Suppressor macrophage treated with lipopolysaccharide for 1 hour (primary cell): ENCODE measurements at places on chromosomes 5 and 9.

GRCh38 chr5:77936365-77936693, 160.2 kb upstream of the TBCA start:
- DNase-seq = no peak

DNA sequence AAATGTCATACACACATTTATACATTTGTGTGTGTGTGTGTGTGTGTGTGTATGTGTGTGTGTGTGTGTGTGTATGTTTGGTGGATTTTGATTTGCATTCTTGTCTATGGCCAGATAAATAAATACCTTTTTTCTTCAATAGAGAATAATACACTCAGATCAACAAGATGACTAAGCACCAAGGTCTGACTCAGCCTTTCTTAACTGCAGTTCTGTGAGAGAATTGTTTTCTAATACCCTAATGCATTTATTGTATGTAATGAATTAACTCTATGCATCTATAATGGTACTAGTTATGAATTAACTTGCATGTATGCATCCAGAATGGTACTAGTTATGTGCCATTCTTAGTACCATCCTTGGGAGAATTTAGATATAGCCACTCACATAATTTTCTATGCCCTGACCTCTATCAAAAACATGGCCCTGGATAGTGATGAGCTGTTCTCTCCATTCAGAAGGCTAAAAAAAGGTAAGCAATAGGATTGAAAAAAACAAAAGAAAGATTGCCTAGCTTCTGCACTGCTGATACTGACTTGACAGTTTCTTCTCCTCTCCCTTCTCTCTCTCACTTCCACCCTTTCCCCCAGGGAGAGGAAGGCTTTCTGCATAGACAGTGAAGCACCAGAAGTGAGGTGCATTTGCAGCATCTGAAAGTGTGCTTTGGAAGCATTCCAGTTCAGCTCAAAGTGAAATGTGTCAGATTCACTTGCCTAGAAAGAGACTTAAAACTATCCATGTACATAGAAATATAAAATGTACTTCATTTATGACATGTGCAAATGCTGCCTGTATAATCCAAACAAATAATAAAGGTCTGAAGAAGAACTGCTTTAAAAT, 55.1 kb upstream of the CCDC112 start:
- no peak for DNase-seq

DNA sequence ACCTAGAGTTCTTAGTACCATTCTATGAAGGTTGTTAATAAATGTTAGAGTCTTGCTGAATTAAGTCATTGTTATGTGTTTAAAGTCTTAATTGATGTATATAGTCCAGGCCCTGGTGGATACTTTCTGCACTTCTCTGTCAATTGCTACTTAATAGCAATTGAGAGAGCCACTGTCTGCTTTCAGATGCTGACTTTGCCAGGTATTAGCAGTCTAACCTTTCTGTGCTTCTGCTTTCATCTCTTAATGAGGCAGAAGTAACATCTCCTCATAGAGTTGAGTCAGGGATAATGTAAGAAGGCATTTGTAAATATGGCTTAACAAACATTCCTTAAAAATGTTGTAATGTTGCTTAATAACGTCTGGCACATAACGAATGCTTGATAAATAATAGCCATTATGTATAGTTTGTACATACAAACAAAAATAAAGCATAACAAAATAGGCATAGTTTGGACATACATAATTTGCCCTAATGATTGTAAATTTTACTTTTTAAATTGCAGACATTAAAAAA, 28.3 kb downstream of the RASGRF2 start:
- DNase-seq = no peak

DNA sequence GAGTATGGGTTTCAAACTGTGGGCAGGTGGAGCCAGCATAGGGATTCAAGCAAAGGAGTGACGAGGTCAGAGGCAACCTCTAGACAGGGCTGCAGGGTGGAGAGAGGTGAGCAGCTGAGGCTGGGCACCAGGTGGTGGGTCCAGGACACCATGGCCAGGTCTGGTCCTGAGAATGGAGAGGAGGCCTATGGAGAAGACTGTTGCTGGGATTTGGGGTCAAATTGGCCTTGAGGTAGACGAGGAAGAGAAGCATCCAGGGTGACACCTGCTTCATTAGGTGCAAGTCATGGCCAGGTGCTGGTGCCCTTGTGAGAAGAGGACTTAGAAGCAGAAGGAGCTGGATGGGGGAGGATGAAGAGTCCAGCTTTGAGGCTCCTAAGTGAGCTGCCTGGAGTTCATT, 99.6 kb downstream of the NSG2 start:
- no peak for DNase-seq

DNA sequence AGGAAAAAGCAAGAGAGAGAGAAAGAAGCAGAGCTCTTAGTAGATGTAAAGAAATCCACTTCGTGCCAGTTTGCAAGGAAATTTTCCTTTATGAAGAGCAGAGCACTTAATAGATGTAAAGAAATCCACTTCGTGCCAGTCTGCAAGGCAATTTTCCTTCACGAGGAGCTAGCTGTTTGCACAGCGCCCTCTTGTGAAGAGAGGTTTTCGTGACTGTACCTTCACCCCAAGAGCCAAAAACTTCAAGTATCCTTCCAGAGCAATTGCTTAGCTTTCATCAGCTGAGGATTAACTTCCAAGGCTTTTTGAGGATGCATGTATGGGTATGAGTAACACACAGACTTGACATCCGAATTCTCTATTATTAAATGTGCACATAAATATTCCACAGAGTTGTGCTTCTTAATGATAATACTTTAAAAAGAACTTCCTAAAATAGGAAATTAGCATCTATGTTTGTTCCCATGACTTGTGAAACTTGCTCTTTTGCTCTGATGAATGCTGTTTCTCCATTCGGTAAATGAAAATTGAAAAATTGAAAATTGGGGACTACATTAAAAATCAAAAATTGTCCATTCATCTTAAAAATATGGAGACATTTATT, 525.6 kb downstream of the PDE4D start:
- peak; percentile 65 for DNase-seq

- DNase-seq = no peak
These were observed 35.9 kb upstream of the SLC1A3 start for GRCh38 chr5:36570301-36571095.

DNA sequence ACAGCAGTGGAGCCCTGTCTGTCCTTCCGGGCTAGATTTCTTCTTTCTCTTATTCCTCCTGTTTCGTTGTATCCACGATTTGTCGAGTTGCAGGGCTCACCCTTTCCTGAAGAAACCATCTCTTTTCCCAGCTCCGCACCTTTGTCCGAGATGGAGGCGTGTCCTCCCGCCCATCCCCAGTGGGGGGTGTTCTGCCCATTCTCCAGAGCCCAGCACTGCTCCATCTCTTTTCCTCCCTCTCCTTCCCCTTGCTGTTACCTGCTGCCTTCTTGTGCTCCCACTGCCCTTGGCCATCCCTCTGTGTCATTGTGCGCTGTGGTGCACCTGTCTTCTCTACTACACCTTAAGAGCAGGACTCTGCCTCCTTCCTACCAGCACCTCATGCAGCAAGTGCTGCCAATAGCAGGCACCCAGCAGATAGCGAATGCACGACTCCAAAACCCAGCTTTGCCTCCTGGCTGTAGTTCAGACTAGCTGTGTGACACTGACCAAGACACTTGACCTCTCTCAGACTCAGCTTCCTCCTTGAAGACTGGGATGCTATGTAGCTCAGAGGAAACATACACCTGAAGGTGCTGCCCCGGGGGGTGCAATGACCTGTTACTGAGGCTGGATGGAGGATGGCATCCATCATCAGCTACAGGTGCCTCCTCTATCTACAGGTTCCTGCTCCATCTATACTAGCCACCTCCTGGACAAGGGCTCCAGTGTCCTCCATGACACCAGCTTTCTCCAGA, 8.9 kb downstream of the OR13J1 start:
- DNase-seq = no peak

- no peak for DNase-seq
These were observed 83.7 kb upstream of the SLC12A2 start for GRCh38 chr5:127999909-128000308.

DNA sequence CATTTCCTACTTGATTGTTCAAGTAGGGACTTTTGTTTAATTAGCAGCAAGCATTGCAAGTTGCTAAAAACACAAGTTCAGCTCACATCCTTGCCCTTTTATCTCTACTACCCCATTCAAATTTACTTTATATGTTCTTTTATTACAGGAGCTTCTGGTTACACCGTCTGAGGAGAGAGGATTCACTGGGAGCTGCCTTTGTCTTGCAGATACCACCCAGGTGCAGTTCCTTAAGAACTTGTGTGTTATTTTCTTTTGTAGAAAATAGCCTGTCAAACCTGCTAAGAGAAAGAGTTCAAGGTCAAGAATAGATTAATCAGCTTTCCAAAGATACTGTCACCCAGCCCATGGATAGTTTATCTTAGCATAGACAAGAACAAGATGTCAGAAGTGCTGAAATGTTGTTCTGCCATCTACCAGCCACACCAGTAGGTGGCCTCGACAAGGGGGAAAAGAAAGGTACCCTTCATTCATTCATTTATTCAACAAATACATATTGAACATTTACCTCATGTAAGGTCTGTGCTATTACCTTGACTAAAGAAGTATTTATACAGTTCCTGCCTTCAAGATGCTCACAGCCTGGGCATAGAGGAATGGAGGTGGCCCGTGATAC, 750.3 kb downstream of the MAT2B start:
- no peak for DNase-seq

GRCh38 chr9:69433392-69433791, 108.4 kb downstream of the ENTREP1 start:
- no peak for DNase-seq

GRCh38 chr9:129665814-129666520, 520 bp downstream of the PRRX2 start:
- peak; percentile 21 for DNase-seq

GRCh38 chr5:59123595-59124561, 541.0 kb downstream of the RAB3C start:
- no peak for DNase-seq

GRCh38 chr9:4320021-4320420, 20.2 kb upstream of the GLIS3 start:
- DNase-seq = no peak

DNA sequence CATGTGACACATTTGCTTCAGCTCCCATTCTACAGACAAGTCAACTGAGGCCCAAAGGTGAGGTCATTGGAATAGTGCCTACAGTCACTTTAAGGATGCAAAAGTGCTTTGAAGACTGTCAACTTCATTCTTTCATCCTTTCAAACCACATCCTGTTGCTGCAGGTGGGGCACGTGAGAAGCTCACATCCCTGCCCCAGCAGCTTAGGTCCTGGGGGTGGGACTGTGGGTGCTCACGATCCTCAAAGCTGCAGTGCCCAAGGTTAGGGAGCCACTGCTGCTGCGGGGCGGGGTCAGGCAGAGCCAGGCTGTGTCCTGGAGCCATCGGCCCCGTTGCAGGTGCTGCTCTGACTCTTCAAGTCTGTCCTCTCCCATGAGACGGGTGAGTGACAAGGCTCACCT, 57.9 kb upstream of the IER5L start:
- no peak for DNase-seq

DNA sequence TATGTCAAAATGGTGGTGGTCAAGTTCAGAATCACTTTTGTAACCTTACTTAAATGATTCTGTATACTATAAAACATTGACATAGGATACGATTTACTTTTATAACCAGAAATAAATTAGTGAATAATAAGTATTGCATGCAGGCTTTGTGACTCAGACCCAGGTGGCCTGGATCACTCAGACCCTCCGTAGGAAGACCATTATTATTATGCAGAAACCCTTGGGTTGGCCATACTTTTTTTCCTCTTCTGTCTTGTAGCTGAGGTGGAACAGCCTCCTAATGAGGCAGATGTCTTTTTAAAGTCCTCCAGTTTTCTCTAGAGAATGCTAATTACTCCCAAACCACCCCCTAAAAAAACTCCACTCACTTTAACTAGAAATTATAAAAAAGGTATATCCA, 121.9 kb downstream of the LPAR1 start:
- no peak for DNase-seq

GRCh38 chr5:137619191-137619870, 116.6 kb downstream of the KLHL3 start:
- DNase-seq = no peak

DNA sequence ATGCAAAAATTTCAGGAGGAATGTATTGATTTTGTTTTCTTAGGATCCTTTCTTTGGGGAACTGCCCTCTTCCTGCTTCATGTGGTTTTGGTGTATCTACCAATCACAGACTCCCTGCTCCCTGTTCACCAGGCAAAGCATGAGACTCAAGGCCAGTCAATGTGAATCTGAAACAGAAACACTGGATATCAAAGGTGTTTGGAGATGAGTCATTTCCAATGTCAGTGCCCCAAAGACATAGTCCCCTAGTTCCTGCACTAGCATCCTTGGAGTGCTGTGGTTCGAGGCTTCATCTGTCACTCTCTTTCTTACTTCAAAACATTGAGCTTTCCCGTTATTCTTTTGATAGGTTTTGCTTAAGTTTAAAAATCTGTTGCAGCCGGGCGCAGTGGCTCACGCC, 8.1 kb downstream of the PPP3R2 start:
- peak; percentile 22 for DNase-seq

DNA sequence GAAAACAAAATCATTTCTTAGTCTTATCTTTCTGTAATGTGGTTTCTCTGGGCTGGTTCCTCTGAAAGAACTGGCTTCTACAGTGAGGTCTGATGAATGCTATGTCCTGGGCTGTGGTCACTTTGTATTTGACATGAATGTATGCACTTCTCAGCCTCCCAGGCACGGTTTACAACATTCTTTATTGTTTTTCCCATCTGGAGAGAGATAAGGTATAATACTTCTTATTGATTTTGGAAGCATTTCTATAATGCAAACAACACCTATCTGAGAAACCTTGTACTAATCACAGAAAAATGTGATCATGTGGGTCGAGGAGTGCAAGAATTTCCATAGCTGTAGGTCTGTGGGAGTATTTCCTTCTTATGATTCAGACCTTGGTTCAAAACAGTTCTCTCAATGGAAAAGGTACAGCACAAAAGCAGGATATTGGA, 46.9 kb downstream of the ACTBL2 start:
- DNase-seq = peak; percentile 8

DNA sequence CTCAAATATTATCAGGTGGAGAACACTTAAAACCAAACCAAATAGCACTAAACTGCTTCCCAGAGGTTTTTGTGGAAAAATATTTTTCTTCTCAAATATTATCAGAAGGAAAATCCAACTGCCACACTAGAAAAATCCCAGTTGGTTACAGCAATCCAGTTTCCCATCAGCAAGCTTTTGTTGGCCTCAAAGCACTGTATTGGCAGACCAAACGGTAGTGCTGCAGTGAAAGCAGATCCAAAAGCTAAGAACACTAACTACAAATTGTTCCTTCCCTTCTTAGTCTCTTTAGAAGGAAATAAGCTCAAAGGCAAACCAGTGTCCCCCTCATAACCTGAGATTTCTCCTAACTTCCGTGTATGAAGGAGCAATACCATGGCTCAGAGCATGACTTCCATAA, 105.3 kb downstream of the TRIM36 start:
- no peak for DNase-seq

- peak; percentile 44 for DNase-seq
These were observed 35.5 kb upstream of the B4GALT1 start for GRCh38 chr9:33202552-33203201.

- no peak for DNase-seq
These were observed 5.6 kb downstream of the BNC2 start for GRCh38 chr9:16864649-16865434.
